IPS DF 6.9 (cell line): ENCODE measurements at places on chromosomes 4 and X.

DNA sequence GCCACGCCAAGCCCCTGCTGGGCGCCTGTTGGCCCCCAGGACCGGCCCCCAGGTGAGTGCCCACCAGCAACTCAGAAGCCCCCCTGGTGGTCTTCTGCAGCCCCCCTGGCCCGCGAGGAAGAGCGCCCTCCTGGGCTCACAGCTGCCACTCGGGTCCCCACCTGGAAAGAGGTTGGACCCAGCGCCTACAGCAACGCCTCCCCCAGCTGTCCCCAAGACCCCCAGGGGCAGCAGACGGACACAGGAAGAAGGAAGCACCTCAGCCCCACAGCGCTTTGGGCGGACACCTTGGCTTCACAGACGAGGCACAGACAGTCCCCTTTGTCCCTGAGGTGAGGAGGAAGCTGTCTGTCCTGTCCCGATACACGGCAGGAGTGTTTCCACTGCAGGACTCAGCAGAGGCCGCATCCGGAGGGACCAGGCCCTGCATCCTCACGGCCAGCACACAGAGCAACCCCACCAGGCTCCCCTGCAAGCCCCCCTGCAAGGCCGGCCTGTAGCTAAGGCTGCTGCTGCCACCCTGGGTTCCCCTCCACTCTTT lies 115.6 kb upstream of the NKX1-1 start:
- DNase-seq, result no peak

DNA sequence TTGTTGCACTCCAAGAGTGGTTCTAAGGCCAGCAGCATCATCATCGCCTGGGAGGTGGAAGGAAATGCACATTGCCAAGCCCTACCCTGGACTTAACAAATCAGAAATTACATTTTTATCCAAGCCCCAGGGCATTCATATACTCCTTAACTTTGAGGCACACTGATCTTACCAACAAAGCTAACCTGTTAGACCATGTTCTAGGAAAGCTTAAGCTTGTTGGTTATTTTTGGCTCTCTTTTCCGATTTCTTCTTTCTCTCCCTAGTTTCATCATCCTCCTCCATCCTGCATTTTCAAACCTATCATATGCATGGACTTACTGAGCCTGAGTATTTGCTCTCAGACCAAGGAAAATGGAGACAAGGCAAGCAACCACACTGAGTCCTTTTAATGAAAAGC lies 133.4 kb downstream of the OPHN1 start:
- DNase-seq, result no peak

DNA sequence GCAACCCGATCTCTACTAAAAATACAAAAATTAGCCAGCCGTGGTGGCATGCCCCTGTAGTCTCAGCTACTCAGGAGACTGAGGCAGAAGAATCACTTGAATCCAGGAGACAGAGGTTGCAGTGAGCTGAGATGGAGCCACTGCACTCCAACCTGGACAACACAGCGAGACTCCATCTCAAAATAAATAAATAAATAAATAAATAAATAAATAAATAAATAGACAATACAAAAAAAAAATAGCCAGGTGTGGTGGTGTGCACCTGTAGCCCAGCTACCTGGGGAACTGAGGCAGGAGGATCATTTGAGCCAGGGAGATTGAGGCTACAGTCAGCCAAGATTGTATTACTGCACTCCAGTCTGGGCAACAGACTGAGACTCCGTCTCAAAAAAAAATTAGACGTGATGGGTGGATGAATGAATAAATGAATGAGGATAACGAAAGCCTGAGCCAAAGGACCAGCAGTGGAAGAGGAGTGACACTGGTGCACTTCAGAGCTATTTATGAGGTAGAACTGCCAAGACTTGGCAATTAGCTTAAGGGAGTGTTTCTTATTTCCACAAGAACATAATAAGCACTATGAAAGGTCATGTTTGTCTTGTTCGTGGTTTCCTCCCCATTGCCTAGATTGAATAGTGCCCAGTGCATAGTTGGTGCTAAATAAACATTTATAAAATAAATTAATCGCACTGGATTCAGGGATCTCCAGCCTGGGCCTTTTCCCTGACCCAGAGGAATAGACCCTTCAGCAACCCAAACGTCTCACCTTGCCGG lies 232.2 kb downstream of the IDS start:
- no peak for DNase-seq

GRCh38 chrX:38052096-38052495 lies 45.7 kb downstream of the SYTL5 start:
- DNase-seq, result no peak

DNA sequence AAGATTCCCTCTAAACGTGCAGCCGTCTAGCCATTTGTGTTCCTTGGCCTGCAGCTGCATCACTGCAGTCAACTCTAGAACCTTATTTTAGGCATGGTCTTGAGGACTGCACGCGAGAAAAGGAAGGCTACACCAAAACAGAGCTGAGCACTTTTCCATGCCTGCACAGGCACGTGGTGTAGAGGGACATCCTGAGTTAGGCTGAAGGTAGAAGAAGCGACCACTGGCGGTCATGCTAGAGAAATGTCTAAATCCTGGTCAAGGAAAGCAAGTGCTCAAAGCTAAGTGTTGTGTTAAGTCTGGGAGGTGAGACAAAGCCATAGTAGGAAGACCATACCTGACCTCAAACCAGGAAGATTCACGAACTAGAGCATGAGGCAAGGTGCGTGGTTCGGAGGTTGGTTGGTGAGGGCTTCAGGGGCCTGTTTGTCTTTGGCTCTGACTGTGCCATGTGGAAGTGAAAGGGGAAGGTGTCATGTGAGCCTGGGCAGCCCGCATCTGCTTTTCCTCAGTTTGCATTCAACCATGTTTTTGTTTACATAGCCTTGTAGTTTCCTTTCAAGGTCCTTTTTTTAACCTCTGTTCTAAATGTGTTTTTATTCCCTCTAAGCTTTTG lies 203.8 kb downstream of the AASDH start:
- DNase-seq, result no peak

DNA sequence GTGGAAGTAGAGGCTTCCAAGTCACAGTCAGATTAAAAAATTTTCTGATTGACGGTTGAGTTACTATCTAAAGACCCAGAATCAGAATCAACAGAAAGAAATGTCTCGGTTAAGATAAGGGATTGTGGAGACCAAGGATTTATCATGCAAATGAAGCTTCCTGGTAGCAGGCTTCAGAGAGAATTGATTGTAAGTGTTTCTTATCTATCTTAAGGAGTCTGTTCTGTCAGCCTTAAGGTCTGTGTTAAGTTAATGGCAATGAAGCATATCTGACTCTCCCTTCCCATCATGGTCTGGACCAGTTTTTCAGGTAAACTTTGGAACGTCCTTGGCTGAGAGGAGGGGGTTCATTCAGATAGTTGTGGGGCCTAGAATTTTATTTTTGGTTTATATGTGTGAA lies 780.2 kb downstream of the FAM133A start:
- DNase-seq, result no peak

DNA sequence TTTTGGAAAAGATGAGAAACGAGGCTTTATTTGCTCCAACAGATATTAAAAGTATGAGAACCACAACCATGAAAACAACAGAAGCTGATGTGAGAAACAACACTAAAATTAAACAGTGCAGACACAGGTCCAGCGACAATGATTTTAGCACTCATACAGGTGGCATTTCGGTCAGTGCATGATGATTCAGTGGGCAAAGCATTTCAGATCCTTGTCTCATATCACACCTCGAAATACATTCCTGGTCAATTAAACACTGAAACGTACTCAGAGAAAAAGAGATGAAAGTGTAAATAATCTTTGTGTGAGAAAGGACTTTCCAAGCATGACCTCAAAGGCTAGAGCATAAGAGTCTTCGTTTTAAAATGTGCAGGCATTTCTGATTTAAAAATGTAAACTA lies 85.2 kb downstream of the ACOX3 start:
- no peak for DNase-seq
